ENCODE measurements at places on chromosomes 4 and X.

DNA sequence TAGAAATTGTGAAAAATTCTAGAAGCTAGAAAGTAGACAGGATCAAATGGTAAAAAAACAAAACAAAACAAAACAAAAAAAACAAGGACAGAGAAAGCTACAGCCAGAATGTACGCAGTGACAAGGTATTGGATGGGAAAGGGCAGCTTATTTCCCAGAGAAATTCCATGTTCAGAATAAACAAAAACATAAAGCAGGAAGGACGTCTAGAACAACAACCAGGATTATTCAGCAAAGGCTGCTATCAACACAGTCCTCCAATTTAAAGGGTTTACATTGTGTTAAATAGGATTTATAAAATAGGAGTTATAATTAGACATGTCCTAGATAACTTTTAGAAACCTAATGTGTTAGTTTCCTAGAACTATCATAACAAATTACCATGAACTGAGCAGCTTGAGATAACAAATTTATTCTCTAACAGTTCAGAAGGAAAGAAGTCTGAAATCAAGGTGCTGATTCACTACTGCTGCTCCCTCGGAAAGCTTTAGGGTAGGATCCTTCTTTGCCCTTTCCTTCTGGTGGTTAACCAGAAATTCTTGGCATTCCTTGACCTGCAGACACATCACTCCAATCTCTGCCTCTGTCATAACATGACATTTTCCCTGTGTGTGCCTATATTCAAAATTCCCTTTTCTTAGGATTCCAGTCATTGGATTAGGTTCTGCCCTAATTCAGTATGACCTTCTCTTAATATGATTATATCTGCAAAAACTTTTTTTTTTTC, 175.6 kb downstream of the SNCA start:
- no peak for DNase-seq

- peak; percentile 12 for DNase-seq
Observed at GRCh38 chrX:17377091-17377717, 2.2 kb downstream of the NHS start.

DNA sequence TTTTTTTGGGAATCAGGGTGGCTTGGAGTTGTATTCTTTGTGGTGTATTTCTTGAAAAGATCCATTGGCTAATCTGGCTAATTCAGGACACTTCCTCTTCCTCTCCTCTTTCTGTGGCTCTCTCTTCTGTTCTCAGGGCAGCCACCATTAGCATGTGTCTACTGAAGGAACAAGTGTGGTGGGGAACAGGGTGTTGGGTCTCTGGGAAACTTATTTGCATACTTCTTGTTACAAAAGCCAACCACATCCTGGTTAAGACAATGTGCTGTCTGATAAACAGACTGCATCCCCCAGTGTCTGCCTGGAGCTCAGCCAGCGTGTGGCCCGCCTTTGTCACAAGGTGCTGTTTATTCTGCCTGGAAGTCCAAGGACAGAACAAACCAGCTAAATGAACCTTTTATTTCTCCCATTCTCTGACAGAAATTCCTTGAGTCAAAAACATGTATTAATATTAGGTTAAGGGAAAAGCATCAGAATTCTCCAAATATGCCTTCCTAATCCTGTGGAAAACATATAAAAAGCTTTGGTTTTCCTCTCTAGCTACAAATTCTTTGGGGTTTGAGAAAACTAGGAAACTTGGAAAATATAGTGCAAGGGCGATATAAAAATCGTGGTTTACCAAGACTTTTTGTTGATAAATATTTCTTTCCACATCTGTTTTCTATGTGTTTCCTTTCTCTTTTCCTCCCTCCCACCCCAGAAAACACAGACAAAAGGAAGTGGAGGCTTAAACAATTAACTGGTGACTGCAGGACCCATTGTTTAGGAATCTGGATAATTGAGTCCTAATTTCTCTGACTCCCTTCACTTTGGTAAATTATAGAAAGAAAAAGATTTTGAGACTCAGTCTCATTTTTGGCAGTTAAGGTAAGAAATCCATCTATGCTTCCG, 203.6 kb downstream of the SPRY1 start:
- DNase-seq = peak; percentile 54

GRCh38 chrX:14027511-14028019, 2.1 kb downstream of the GEMIN8 start:
- peak; percentile 85 for DNase-seq

DNA sequence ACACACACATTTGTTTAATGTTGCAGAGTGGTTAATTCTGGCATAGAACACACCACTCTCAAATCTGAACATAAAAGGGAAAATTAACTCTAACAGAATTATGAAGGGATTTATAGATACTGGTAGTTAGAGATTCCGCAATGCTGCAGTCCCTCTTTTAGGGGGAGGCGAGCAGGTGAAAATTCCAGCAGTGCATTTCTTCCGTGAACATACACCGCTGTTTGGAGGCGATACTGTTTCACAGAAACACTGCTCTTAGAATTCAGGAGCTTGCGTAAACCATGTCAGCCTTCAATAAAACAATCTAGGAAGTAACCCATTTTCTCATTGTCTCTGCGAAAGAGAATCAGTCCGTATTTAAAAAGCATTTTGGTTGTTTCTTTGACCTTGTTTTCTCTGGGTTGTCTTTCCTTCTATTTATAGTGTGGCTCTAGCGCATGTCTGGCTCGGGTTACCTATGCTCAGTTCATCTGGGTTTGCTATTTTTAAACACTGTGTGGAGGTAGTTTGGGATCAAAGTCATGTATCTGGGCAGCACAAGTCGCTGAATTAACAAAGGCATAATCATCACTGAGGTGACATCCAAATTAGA, 90.4 kb downstream of the GPAT3 start:
- no peak for DNase-seq

DNA sequence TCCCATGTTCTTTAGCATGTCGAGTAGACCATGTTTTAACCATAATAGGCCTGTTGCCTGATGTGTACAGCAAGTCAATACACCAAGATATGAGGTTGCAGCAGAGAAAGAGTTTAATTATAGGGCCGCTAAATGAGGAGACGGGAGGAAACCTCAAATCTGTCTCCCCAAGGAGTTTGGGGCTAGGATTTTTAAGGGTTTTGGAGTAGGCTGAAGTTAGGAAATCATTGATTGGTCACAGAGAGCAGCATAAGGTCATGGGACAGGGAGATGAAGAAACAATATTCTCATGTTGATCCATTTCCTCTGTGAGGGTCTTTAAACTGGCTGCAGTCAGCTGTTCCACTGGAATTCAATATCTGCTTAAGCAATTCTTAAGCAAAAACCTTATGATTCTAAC, 160.2 kb upstream of the GALNT7 start:
- no peak for DNase-seq

DNA sequence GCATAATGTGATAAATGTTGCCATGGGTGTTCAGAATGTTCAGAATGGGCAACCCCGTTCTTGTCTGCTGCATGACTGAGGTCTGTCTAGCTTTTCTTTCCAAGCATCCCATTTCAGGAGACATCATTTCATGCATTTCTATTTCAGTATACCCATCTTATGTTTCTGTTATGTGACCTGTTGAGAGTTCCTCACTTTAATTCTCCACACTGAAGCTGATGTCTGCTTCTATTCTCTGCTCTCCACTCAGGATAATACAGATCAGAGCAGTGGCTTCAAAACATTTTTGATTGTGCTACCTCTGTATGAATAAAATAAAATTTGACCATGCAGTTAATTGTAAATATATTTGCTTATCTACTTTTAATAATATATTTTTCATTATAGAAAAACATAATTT, 398.6 kb downstream of the ARHGAP24 start:
- DNase-seq = no peak

DNA sequence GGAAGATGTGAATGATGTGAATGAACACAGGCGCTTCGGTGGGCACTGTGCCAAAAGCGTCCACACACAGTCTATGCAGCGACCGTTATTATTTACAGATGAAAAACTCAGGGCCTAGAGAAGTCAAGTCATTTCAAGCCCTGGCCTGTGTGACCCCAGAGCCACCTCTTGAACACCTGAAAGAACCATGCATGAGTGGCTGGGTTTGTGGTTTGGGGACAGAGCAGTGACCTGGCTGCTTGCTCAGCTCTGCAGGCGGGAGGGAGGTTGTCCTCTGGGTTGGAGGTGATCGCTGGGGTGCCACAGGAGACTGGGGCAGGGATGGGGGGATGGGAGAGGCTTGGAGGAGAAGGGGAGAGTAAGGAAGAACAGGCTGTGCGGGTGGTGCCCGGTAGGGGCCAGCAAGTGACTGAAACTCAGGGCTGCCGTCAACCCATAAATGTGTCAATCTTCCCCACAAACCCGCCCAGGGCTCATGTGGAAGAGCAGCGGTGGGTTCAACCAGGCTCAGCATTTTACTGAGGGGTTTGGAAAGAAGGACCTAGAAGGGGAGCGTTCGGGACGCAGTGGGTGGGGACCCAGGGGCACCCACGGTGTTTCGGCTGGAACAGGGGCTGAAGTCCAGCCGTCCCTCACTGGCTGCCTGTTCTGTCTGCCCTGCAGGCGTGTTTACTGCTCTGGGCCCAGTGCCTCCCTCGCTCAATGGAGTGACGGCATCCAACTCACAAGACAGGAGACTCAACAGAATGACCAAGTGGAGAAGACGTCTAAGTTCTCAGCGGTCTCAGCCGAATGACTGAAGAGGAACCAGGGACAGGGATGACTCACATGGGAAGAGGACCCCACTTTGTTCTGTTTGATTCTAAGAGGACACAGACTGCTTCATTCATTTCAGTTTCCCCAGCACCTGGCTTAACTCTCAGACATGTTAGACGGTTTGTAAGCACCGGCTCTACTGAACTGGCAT, 167.8 kb downstream of the AFAP1 start:
- no peak for DNase-seq

GRCh38 chr4:26746802-26747213, 113.8 kb upstream of the STIM2 start:
- DNase-seq = peak; percentile 90

DNA sequence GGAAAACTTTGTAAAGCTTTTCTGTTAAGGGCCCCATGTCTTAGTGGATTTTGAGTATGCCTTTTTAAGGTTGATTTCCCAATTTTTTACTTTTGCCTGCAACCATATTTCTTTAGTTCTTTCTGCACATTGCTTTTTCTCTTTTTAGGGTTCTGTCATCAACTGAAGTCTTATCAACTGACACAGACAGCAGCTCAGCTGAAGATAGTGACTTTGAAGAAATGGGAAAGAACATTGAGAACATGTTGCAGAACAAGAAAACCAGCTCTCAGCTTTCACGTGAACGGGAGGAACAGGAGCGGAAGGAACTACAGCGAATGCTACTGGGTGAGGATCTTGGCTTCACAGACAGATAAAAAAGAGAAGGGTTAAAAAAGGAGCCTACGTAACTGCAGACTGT, 27.8 kb downstream of the TAF1 start:
- DNase-seq = no peak

DNA sequence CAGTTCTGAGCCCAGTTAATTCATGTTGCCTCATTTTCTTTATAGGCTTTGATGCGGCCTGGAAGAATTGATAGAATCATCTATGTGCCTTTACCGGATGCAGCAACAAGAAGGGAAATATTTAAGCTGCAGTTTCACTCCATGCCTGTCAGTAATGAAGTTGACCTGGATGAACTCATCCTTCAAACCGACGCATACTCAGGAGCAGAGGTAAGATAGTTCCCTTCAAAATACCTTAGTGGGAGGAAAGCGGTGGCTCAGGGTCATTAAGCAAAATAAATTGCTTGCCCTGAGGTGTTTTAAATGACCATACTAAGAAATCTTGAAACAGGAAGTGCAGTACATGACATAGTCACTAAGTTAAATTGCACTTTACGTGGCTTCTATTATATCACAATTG, 140.6 kb upstream of the SPRY1 start:
- DNase-seq = no peak

DNA sequence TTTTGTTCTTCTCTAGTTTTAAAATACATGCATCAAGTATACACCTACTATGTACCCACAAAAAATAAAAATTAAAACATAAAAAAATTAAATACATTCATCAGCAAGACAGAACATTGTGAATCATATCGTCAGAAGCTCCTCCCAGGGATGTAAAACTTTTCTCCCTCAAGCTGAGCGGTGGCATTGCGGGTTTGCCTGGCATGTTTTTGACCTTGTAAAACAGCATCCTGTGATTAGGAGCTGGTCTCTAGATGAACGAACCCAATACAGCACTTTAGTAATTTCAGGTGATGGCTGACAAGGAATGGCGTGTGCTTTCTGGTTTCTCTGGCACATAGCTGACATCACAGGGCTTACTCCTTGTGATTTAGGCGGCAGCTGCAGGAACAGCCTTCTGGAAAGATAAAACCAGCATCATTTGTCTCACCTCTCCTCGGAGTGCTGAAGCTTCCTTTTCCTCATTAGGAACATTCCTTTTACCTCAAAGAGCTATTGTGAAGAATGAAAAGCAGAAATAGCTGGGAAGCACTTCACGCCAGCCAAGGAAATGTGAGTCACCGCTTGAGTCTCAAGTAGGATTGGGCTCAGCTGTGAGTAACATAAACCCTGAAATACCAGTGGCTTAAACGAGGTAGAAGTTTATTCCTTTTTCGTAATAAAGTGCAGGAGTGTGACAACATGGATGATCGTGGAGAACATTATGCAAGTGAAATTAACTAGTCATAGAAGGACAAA, 44.3 kb downstream of the NYX start:
- DNase-seq = no peak

GRCh38 chrX:74138943-74139342, 165.0 kb upstream of the ZCCHC13 start:
- no peak for DNase-seq

DNA sequence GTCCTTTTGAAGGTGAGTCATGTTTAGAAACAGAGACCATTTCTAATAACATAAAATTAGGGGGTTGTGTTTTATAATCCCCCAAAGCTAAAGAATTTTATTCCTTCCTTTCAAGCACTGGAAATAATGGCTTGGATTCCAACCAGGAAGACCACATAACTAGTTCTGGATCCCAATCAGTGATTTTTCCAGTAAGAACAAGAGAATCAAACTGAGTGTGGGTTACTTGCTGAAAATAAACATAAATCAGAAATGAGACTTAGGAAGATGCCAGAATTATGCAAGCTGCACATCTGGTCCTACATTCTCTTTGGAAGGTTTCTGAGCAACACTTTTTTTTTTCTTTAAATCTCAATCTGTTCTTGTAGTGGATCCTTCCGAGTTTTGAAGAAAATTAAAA, 76.3 kb downstream of the SOWAHB start:
- DNase-seq = no peak

- DNase-seq = no peak
Observed at GRCh38 chr4:36737691-36738090, 456.3 kb downstream of the DTHD1 start.

DNA sequence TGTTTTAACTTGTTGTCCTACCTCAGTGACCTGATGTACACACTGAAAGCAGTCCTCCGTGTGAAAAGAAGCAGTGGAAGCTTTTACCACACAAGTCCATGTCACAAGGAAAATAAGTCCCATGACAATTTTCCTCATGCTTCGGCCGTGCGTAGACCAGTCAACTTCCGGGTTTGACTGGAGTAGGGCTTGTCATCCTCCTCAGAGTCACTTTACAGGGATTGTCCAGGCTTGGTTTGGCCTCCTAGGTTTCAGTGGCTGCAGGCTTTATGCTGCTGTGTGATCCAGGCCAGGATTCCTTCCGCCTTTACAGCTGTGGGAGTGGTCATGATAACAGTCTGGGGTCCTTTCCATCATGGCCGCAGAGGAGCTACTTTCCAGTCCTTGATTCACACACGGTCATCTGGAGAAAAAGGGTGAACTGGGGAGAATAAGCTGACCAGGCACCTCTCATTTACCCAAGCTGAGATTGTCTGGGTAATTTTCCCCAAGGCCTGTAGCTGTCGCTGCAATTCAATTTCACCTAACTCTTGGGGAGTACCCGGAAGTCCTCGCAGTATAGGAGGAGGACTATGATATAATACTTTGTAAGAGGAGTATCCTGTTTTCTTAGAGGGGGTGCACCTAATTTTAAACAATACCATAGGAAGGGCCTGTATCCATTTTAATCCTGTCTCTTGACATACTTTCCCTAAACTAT, 206.1 kb upstream of the KLF8 start:
- no peak for DNase-seq

Measured in activated CD4-positive, alpha-beta T cell treated with anti-CD3 and anti-CD28 coated beads, Interleukin-2, amount 50 U/mL, for 16 hours (primary cell).